Fibroblast of villous mesenchyme (primary cell): ENCODE measurements at places on chromosomes 3 and 15.

DNA sequence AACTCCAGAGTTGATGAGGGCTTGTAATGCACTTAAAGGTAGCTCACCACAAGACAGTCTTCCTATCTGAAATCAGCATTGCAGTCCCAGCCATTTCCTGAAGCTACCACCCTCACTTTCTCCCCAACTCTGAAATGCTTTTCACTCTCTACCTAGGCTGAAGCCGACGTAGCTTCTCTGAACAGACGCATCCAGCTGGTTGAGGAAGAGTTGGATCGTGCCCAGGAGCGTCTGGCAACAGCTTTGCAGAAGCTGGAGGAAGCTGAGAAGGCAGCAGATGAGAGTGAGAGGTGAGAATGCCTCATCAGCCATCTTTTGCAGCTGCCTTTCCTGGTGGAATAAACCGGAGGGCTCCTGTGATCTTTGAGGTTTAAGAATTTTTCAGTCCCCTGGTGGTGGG lies 14.3 kb downstream of the TPM1 start:
- peak; percentile 59 for DNase-seq

- peak; percentile 60 for DNase-seq
Measured at GRCh38 chr15:38389924-38390542, 63.9 kb upstream of the FAM98B start.

- DNase-seq, result no peak
Measured at GRCh38 chr3:30952786-30953185, 58.3 kb upstream of the GADL1 start.

- peak; percentile 80 for DNase-seq
Measured at GRCh38 chr15:70023769-70024491, 73.8 kb downstream of the TLE3 start.
